ENCODE measurements at places on chromosomes 5 and 9.

DNA sequence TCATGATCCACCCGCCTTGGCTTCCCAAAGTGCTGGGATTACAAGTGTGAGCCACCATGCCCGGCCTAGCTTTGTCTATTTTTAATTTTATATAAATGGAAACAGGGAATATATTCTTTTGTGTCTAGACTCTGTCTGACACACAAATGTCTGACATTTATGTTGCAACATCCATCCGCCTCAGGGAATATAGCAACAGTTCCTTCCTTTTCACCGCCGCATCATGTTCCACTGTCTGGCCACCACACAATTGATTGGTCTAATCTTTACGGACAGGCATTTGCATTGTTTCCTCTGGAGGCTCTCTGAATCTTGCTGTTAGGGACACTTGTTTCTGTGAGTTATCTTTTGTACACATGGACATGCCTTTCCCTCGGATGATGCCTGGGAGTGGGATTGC is 20.1 kb upstream of the TBC1D9B start:
- DNase-seq, result no peak

GRCh38 chr5:24823625-24824024 is 178.8 kb upstream of the CDH10 start:
- no peak for DNase-seq

DNA sequence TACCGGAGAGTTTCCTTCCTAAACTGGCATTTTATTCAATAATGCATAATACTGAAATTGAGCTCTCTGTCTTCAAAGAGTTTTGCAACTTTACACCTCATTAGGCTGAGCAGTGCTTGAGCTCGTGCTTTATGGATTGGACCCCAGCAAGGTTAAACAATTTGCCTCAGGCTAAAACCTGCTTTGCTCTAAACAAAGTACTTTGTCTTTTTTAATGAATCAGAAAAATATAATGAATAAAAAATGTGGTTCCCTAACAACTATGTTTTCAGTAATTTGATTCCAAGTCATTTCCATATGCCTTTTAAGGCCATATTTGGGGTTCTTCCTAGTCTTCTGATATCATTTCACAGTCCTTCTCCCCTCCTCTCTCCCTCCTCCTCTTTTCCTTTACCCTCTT is 20.0 kb downstream of the ZNF366 start:
- no peak for DNase-seq

GRCh38 chr9:121349009-121349408 is 21.0 kb downstream of the STOM start:
- no peak for DNase-seq

DNA sequence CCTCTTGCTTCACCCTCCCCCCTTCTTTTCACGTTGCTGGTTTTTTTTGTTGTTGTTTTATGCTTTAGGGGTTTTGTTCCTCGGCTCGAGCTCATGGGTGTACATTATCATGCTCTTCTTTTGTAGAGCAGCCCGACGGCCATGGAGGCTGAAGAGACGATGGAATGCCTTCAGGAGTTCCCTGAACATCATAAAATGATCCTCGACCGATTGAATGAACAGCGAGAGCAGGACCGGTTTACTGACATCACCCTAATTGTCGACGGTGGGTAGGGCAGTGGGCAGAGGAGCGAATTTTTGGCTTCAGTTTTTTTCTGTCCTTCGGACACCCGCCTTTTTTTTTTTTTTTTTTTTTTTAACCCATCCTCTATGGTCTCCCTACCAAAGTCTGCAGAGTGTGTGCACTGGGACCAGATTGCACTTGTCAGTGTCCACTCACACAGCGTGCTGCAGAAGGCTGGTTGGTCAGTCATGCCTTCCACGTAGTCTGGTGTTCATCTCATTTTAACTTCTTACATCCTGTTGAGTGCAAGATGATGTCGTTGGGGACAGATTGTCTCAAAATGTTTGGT is 1.3 kb downstream of the ZNF131 start:
- peak; percentile 29 for DNase-seq

DNA sequence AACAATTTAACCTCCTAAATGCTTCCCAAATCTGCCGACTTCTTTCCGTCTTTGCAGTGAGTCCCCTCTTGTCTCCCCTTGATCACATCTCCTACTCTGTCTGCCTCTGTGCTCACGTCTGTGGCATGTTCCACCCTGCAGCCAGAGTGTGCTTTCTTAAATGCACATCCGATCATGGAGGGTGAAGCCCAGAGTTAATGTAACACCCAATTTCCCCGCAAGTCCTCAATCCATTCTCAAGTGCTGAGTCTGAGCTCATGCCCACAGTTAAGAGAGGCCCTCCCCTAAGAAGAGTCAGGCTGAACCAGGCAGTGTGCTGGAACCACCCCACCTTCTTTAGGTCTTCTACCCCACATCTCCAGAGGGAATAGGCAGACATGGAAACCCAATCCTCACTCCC is 164.8 kb downstream of the EPB41L4A start:
- no peak for DNase-seq

DNA sequence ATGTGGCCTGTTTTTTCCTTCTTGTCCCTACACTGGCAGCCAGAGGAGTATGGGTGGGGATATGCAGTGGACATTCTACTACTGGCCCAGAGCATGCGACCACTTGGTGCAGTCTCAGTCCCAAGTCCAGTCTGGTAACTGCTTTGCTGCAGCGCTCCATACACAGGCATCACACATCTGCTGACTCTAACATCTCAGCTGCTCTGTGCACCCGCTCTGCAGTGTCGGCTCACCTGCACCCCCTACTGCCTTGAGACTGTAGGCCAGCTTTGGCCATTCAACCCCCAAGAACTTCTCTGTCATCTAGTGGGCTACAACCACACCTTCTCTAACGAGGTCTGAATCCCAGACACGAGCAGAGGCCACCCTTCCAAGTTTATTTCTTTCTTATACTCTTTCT is 46.4 kb upstream of the SLCO6A1 start:
- no peak for DNase-seq

- no peak for DNase-seq
Measured at GRCh38 chr5:113063927-113064326, 87.3 kb downstream of the DCP2 start.

DNA sequence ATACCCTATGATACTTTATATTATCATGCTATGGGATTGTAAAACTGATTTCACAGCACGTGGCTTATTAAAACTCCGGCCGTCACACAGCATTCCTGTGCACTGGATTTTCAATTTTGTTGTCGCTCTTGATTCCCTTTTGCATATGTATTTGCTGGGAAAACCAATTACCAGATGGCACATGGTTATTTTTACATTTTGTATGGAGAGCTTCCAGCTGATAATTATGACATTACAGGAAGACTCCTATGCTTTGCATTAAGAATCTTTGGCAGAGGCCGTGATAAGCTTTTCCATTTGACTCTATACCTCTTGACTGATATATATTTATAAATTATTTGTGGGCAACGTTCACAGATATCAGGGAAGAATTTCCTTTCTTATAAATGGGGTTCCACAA is 381.2 kb upstream of the RORB start:
- DNase-seq, result no peak

DNA sequence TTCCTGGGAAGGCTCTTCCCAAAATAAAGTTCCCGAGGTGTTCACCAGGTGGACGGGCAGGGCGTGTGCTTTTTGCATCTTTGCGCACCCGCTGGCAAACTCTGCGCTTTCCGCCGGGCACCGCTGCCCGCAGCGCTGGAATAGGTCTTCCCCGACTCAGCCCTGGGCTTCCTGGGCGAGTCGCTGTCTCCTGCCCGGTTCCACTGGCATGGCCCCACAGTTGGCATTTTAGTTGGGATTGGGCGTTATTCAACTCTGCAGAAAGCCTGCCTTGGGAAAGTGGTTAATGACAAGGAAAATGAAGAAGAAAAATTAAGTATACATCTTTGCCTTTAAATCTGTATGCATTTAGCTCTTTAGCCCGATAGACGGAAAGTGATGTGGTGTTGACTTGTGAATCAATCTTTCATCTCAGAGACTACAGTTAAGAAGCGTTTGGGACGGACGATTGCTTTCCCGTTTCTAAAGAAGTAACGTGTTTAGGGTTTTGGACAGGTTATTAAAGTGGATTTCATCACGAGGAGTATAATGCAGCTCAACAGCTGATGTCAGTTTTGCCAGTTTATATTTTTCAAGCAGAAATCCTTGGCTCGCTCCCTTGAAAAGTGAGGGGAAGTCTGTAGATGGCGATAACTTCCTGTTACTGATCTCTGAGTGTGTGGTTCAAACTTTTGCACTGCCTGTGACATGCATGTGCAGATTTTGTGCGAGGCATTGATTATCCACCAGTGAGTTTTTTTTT is 946 bp downstream of the ADCY2 start:
- no peak for DNase-seq

GRCh38 chr9:82037126-82037525 is 48.6 kb downstream of the SPATA31D1 start:
- DNase-seq, result no peak

DNA sequence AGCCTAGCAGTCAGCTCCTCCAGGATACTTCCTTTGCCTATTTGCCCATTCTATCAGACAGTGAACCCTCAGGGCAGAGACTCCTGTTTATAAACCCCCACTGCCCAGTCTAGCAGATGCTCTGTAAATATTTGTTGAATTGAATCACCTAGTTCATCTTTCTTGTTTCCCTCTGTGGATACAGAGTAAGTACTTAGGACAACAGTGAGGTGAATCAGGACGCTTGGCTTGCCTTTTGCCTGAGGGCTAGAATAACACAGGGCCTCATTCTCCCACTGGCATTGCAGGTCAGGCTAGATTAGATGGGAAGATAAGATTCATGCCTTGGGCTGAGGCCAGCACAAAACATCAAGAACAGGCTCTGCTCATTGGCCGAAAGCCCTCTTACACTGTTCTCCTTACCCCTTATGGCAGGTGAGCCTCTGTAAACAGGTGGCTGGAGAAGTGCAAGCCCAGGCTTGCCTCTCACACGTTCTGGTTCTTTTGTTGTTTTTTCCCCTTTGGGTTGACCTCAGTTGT is 22.2 kb downstream of the TNFSF8 start:
- no peak for DNase-seq

GRCh38 chr5:100904259-100904861 is 1.3 kb upstream of the ST8SIA4 start:
- DNase-seq, result no peak

DNA sequence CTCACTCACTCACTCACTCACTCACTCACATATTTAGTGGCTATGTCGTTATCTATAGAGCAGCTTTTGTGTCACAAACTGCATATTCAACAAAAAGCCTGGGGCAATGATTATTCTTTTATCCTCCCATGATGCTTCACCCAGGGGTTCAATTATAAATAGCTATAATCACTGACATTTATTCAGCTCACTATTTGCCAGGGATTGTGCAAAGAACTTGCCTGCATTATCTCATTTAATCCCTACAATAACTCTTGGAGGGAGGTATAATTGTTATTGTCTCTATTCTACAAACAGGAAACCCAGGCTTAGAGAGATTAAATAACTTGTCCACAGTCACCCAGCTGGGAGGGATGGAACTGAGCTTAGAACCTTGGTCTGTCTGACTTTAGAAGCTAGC is 298.0 kb upstream of the MSX2 start:
- DNase-seq, result no peak

DNA sequence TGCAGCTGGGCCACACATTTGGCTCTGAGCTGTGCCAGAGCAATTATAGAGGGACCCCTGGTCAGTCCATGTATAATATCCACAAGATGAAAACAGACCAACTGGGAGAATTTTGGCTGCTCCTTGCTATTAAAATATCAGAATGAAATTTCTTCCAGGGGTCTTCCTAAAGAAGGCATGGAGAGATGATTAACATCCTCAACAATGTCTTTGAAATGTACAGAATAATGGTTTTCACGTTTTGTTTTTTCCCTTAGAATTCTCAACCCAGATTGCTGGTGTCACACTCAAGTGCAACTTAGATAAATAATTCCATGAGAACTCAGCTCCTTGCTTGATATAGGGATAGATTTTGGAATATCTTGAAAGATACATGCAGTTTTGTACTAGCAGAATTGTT is 148.3 kb upstream of the SLC24A2 start:
- DNase-seq, result no peak

DNA sequence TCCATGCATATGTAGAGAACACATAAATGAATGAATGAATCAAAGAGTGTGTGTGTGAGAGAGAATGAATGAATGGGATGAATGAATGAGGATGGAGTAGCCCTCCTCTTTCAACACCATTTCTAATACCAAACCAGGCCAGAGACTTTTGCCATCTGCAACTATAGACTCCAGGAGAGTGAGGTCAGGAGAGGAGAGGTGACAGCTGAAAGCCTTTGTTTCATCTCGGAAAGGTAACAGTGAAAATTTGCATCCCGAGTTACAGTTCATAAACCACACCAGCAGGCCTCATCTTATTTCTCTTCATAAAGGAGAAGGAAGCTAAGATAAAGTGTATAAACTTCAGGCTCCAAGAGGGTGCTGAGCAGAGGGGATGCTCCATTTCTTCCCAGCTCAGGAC is 255.3 kb upstream of the KLF4 start:
- DNase-seq, result no peak

GRCh38 chr5:10334831-10335230 is 18.7 kb upstream of the MARCHF6 start:
- DNase-seq, result no peak

- peak; percentile 51 for DNase-seq
Measured at GRCh38 chr9:16421532-16421931, 448.9 kb downstream of the BNC2 start.

GRCh38 chr5:104987074-104987473 is 1424.5 kb upstream of the NUDT12 start:
- DNase-seq, result no peak

Data from fibroblast of skin of abdomen (primary cell).